ENCODE measurements at places on chromosomes 7 and 10. TPM values are rescaled to one million over a fixed set of nuclear protein-coding genes. Genes with fewer than 3 reads are reported as not detected.
A peak's percentile ranks its signal among the peaks of the same experiment; 100 is the strongest.

DNA sequence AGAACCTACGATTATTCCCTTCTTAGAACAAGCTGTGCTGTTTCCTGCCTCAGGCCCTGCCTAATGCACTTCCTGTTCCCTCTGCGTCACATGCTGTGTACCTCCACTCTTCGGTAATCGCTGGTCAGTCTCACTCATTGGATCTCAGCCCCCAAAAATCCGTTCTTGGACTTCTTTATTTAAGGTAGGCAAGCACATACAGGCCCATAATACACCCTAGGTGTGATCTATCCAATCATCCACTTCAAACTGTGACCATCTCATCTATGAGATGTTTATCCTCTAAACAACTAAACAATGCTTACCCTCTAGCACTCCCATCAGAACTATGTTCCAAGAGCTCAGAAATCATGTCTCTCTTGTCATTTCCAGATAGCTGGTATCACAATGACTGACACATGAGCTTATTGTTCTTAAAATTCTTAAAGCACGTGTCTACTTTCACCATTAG is 83.9 kb downstream of the CADPS2 start:
- DNase-seq = peak; percentile 32

- no peak for DNase-seq
Measured at GRCh38 chr10:25839683-25840082, 94.3 kb upstream of the MYO3A start.

GRCh38 chr10:110221721-110222261 is 14.4 kb downstream of the MXI1 start:
- peak; percentile 89 for DNase-seq

GRCh38 chr10:100828738-100829096 is 83.3 kb downstream of the PAX2 start:
- DNase-seq = no peak

DNA sequence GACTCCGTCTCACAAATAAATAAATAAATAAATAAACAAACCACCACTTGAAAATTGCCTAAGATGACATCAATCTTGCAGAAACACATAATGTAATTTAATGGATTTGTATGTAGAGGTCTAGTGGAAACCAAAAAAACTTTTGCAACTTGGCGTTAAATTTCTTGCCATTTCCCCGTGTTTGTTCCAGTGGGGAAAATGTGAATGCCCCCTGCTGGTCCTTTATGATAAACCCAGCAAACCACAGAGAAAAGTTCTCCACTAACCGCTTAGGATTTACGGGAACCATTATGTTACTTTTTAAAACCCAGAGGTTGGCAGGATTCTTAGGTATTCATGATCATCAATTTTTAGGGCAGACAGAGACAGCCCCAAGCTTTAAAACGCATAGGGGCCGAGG is 32.5 kb downstream of the LAMB4 start:
- no peak for DNase-seq

DNA sequence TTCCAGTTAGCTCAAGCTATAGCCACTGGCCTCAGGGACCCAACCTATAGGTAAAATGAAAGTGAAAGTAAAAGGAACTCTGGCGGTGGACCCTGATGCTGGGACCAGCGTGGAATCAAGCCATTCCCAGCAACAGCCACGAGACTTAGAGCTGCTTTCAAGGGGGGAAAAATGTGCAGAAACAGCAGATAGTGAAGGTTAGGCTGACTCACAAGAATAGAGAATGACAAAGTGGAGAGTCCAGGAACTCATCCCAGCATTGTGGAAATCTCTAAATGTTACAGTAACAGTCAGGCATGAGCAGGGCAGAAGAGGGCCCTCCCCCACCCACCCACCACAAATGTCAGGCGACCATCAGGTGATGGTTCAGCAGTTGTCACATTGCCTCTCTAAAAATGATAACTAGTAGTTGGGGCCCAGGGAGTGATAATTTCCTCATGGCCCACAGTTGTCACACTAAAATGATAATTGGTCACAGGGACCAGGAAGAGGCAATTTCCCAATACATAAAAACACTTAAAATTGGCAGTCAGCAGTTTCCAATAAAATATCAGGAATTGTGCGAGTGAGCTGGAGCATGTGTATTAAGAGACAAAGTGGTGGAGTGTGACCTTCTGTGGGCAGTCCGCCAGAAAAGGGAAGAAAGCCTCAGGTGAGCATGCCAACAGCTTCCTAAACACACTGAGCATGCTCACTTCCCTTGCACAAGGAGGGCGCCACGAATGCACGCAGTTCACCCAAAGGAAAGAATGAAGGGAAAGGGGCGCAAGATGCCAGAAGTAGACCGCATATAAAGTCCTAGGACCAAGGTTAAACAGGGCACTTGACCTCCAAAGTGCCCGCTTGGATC is 129.8 kb upstream of the PPP1R3A start:
- DNase-seq = no peak

DNA sequence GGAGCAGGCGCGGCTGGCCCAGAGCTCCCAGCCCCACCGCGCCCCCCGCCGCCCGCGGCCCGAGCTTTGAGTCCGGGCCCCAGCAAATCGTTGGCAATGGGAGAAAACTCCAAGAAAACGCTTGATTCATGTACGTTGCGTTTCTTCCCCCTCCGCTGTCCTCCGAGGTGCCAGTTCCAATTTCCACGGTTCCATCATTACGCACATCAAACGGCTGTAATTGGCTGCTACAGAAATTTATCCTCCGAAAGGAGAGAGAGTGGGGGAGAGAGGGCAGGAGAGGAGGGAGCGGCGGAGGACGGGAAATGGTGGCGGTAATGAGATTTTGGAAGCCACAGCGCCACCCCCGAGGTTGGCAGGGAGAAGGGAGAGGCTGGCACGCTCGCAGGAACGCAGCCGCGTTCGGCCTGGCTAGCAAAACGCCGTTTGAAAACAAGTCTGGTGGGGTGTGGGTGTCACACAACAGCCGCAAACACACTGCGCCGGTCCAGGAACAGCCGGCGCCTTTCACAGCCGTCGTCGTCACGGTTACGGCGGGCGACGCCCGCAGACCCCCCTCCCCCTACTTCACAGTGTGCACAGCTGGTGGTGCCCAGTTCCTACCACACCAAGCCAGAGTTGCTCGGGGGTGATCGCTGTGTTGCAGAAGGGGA is 57.5 kb downstream of the UNCX start:
- peak; percentile 77 for DNase-seq

DNA sequence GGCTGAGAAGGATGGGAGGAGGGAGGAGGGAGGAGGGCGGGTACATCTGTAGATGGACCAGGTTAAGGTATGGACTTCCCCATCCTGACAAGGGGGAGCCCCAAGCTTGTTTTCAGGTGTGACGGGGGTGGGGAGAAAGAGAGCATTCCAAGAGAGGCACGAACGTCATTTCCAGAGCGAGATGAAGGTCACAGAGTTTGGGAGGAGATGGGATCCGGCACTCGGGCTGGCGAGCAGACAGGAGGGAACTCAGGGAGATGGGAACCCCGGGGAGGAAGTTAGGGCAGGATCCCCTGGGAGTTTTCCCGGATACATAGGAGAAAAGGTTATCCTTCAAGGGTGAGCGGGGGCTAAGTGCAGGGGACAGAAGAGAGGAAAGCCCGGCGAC is 118.8 kb downstream of the CUX1 start:
- no peak for DNase-seq

DNA sequence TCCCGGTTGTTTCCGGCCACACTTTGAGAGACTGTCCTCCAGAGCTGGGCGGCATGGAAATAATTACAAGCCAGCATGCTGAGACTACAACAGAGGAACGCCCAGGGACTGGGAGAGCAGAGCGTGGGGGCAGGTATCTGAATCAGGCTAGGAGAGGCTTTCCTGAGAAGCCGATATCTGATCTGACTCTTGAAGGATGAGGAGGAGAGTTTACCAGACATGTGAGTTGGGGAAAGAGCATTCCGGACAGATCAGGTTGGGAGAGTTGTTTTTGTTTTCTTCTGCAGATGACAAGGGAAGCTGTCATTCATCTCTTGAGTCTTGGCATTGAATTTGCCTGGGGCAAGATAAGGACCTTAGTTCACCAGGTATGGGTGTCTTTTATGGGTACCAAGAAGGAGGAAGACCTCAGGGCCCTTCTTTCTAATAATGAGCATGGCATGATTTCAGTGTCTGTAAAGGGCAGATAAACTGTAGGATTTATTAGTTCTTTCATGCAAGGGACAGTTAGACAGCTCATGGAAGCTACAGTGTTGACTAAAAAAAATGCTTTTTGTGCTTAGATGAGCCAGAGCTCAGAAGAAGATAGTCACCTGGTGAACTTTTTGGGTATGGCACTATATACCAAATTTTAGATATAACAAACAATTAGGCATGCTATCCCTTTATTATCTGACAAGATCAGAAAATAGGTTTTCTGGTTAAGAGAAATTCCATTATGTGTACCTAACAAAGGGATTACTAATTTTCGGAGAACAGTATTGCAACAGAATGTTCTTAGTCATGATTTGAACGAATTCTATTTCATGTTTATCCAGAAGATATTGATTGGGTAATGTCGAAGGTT is 36.2 kb downstream of the WBP1L start:
- peak; percentile 48 for DNase-seq

- no peak for DNase-seq
Measured at GRCh38 chr10:66860376-66860945, 65.4 kb upstream of the LRRTM3 start.

DNA sequence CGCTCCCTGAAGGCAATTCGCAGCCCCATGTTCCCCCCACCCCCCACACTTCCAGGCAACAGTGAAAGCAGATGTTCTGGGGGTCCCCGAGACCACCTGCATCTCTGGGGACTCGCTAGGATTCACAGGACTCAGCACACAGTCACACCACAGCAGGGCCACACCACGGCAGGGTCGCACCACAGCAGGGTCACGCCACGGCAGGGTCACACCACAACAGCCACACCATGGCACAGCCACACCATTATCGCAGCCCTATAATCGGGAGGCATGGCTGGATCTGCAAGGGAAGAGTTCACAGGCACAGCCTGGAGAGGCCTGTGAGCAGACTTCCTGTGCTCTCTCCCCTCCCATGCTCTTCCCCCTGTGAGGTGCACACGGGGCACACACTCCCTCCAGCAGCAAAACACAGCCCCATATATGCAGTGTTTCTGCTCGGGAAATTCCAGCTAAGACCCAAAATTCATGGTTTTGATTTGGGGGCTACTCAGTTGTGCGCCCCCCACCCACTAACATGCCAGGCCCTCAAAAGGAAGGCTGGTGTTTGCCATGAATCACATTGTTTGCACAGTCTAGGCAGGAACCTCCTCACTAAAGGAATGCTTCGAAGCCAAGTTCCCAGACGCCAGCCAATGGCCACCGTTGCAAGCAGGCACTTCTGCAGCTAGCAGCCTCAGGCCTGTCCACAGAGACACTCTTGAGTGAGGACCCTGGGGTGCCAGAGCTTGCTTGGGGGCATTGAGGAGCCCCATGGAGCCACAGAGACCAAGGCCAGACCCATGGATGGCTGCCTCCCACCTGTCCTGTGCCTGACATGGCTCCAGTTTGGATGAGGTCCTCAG is 7.0 kb upstream of the DPYSL4 start:
- no peak for DNase-seq

DNA sequence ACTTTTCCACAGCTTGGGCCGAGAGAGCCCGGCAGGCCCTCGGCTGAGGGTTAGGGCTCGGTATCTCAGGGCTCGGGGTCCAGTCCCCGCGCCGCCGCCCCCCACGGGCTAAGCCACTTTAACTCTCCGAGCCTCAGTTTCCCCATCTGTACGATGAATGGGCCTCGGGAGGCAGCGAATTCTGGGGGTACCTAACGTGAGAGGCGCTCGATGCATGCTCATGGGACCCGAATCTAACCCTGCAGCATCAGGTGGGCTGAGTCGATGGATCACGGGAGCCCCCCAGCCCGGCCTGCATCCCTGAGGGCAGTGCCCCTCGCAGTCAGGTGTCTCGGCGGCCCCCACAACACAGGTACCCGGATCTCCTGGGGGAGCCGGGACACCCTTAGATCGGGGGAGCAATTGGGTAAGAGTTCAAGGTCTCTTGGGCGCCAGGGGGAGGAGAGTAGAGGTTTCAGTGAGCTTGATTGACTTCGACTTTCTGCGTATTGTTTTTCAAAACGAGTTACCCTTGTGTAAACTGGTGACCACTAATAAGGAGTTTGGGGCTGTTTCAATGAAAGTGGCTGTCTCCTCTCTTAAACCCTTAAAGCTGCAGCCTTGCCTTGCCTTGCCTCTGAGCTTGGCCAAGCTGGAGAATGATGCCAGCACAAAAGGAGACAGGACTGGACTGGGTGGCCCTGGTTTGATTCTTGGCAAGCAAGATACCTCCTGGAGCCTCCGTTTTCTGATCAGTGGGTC is 631 bp downstream of the POR start:
- DNase-seq = peak; percentile 31

GRCh38 chr7:1060315-1061072 is 16.1 kb downstream of the GPR146 start:
- DNase-seq = no peak

DNA sequence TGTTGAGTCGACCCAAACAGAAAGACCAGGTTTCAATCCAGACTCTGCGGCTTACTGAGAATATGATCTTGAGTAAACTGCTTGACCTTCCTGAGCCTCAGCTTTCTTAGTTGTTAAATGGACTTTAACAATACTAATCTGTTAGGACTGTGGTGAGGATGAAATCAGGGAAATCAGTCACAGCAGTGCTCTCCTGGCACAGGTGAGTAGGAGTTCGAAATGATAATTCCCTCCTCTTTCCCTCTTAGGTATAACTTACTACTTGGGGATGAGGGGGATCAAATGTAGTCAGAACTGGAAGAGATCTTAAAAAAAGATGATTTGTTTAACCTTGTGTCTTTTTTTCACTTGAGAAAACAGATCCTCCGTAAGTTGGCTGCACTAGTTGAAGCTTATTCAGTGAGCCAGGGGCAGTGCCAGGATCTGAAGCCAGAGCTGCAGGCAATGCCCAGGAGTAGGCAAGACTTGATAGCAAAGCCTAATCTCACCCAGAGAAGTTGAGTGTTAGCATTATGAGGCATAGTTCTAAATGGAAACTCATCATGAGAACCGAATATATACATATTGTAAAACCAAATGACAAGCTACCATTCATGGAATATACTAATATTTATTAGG is 1.8 kb upstream of the MAGI2 start:
- peak; percentile 38 for DNase-seq

- DNase-seq = no peak
Measured at GRCh38 chr7:120554960-120555571, 282.1 kb downstream of the KCND2 start.

DNA sequence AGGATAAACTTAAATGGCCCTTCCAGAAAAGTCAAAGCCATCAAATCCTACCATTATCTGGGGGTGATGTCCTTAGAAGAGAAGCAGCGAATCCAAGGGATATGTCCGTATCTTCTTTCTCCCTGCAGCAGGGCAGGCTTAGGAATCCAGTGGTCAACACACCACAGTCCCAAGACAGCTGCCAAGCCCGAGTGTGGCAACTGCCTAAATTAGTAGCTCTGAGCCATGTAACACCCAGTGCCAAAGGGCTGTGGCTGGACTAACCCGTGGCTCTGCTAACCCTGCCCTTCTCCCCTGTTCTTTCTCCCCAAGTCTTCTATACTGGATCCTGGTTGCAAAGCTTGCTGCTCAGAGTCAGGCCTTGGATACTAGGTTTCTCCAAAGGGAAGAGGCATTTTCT is 74.8 kb downstream of the CDK1 start:
- DNase-seq = no peak

The IL2RA gene
- polyA plus RNA-seq = 0.18 TPM

The ZNF727 gene
- polyA plus RNA-seq = 0.43 TPM

The TMEM72 gene
- polyA plus RNA-seq = 0.14 TPM

The MOGAT3 gene
- polyA plus RNA-seq = not detected

The SYT15 gene
- 2.6 TPM for polyA plus RNA-seq

The PRSS37 gene
- polyA plus RNA-seq = not detected

All from right cardiac atrium (tissue), 5 donors.